ENCODE measurements at places on chromosomes 11 and 22.
A peak's percentile ranks its signal among the peaks of the same experiment; 100 is the strongest.

- no peak for DNase-seq
Observed at GRCh38 chr22:48949375-48950149, 878.1 kb downstream of the BRD1 start.

DNA sequence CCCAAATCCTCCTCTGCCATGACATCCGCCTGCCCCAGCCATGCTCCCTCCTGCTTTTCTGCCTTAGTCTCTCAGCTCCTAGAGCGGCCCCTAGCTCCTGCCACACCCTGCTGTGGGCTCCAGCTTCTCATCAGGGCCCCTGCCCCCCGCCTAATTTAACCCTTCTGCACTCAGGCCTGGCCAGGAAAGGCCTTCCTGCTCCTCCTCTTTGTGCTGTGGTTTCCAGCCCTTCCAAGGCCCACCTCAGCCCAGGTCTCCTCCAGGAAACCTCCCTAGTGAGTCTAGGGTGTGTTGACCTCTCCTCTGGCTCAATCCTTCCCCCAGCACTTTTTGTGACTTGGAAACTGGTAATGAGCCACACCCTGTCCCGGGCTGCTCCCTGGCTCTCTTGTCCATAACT is 11.3 kb downstream of the PTPN5 start:
- no peak for DNase-seq

DNA sequence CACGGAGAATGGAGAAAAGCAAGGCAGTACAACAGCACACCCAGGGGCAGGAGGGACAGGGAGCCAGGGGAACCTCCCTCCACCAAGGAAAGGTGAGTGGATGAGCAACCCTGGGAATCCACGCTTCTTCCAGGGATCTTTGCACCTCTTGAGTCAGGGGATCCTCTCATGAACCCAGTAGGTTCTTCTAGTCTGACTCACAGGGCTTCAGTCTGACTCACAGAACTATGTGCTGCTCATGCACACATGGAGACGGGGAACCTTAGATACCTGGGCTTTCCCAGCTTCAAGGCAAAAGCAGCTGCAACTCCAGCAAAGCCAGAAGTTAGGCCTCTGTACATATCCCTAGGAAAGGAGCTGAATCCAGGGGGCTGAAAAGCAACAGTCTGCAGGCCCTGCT is 1021.4 kb upstream of the TENM4 start:
- no peak for DNase-seq

DNA sequence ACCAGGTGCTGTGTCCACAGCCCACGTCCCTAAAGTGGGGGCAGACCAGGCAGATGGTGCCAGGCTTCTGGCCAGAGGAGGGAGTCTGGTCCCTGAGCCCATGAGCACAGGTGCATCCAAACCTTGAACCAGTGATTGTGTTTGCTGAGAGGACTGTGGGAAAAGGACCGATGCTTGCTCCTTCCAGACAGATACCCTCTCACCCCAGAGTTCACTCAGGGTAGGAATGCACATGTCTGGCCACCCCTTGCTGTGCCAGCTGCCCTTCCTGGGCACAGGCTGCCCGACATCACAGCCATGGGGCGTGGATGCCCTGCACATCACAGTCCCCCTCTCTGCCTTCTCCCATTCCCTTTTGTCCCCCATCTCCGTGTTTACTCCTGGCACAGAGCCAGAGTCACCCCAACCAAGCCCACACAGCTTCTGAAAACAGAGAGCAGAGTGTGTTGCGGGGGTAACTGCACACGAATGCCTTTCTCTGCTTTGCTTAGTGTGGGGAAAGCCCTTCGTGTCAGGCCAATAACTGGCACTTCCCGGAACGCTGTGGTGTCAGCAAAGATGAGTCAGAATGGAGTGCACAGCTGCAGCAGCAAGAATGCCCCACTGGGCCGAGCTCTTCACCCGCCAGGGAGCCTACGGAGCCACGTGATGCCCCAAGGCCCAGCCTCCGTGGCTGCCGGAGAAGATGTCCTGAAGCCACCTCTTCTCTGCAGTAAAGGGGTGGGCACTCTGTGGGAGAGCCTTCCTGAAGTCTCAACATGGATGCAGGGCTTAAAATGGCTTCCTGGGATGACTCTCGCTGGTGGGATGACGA is 7.6 kb downstream of the CARS1 start:
- DNase-seq: peak; percentile 95

GRCh38 chr11:2203440-2204259 is 32.0 kb upstream of the TH start:
- no peak for DNase-seq

- DNase-seq: no peak
Observed at GRCh38 chr22:24450610-24451009, 23.2 kb downstream of the ADORA2A start.

- peak; percentile 84 for DNase-seq
Observed at GRCh38 chr11:131763193-131763890, 392.9 kb downstream of the NTM start.

- DNase-seq: no peak
Observed at GRCh38 chr22:39622881-39623367, 52.4 kb downstream of the CACNA1I start.

- no peak for DNase-seq
Observed at GRCh38 chr22:32849501-32849900, 48.0 kb downstream of the TIMP3 start.

DNA sequence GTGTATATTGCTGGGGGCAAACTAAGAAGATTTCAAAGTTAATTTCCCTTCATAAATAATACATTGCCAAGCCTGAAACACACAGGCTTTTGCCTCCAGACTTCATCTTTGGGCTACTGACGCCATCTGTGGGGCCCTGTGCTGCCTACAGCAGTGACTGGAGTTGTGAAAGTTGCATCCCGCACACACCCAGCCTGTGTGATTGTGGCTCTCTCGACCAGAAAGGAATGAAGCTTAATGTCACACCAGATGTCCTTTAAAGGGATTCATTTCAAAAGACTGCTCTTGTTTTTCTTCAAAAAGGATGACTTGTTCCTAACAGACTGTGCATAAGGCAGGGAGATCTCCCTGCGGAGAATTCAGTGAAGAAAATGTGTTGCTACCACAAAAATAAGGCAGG is 210.5 kb downstream of the FAM181B start:
- DNase-seq: no peak

DNA sequence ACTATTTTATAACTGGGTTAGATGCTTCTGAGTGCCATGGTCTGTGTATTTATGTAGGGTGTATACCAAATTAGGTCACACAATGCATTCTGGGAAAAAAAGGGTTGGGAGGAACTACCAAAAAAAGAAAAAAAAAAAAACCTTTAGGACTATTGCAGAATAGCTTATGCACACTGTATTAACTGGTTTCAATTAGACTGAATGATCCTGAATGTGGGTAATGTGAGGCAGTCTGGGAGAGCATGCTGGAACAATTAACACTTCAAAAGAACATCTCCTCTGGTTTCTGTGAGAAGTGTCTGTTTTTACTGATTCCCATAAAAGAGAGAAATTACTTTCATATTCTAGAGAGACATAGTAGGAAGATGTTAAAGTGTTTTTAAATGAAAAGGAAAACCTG is 521.3 kb downstream of the DLG2 start:
- no peak for DNase-seq

DNA sequence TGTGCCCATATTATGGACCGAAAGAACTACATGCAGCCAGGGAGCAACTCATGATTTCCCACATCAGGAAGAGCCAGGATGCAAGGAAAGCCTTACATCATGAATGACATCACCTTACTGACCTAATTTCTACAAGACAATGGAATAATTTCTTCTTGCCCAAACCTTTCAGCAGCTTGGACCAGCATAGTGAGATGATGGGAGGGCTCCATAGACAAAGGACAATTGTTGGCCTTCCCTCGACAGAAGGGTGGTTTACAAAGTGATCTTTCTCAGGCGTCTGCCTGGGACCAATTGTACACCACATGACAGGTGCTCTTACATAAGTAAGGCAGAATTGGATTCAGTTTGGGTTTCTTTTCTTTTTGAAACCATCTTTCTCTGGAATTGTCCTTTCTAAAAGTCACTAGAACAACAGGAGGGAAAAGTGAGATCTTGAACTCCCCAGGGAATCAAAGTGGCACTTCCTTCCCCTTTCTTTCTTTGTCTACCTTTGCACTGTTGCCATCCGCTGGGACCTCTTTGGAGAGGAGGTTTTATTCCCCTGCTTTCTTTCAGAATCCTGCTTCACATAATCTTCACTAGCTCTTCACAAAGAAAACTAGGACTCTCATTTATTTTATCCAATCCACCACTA is 51.7 kb upstream of the PAK1 start:
- no peak for DNase-seq

DNA sequence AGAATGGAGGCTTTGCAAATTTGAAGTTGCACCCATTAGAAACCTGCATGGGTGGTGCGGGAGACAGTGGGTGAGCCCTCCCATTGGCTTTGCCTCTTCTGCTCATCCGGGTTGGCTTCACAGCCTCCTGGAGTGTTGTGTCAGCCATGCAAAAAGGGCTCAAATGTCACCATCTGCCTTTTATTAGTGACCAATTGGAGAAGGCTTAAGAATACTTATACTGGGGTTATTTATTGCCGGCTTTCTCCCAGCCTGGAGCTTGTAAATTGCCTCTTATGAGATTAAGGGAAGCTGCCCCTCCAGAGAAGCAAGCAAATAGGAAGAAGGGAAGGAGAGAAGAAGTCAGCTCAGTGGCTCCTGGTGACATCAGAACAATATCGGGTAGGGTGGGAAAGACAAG is 182.6 kb downstream of the ST3GAL4 start:
- no peak for DNase-seq

DNA sequence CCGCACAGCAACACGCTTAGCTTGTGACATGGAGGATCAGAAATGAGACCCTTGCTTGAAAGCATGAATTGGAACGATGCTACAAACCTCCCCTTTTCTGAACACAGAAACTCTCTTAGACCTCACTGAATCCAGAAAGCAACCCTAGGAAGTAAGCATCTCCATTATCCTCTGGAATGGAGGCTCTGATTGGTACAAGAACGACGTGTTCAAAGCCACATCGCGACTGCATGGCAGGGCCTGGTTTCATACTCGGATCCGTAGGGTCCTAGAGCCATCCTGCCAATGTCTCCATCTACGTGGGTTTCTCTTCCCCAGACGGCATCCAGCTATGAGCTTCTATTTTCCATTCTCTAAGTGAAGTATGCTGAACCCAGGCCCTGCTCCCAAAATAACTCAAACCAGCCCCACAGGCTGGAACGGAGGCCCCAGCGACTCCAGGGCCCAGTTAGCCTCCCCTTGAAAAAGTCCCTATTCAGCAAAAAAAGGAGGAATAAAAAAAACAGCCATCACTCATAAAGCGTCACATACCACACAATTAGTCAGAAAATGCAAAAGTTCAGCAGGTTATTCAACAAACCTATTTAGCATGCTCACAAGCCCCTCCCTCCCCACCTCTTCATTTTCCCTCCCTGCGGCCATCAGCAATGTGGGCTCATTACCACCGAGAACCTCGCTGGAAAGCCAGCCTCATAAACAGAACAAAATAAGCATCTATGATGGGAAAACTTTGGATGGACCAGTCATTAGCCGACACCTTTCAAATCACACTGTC is 7.1 kb upstream of the MN1 start:
- no peak for DNase-seq

GRCh38 chr11:6200975-6201374 is 2.0 kb downstream of the OR52W1 start:
- no peak for DNase-seq

GRCh38 chr11:112932593-112932992 is 28.6 kb upstream of the NCAM1 start:
- DNase-seq: no peak

DNA sequence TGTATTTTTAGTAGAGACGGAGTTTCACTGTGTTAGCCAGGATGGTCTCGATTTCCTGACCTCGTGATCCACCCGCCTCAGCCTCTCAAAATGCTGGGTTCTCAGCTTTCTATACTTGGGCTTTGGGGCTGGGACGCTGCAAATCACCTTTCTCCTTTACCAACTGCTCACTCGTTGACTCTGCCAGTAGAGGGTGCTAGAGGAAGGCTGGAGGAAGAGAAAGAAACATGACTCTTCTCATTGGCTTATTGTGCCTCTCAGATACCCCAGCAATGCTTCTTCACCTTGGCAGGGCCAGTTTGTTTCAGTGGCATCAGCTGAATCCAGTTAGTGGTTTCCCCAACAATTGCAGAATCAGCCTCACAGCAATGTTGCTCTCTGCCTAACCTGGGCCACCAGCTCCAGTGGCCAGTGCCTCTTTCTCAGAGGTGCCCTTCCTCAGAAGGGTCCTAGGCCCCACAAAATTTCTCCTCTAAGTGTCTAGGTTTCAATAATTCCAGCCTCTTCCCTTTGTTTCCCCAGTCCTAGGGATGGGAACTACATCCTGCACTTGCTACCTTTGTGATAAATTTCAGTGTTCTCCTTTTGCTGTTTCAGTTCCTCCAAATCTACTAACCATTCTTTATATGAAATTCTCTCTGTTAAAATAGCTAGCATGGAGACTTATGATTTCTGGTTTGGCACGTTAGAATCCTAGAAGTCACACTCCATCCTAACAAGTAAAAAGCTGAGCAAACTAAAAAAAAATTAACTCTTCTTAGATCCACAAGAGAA is 71.5 kb upstream of the VSTM5 start:
- DNase-seq: peak; percentile 52

- no peak for DNase-seq
Observed at GRCh38 chr11:23023319-23023718, 163.0 kb upstream of the CCDC179 start.

DNA sequence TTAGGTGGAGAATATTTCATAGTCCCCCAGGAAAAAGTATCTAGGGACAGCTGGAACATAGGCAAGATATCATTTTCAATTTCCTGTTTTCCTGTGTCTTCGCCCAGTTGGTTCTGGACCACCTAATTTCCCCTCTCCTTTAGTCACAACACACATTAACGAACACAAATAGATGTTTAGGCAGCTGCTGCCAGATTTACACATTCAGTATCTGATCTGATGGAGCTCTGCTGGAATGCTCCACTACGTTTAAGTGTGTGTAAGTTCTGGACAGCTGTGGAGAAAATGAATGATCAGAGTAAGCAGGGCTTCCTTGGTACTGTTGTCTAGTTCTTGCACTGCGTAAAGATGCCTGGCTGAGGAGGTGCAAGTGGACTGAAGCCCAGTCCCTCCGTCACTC is 36.1 kb upstream of the CLPB start:
- DNase-seq: no peak

- no peak for DNase-seq
Observed at GRCh38 chr22:48489551-48490499, 1337.8 kb downstream of the BRD1 start.

- DNase-seq: no peak
Observed at GRCh38 chr11:115452241-115452640, 52.0 kb downstream of the CADM1 start.

- DNase-seq: no peak
Observed at GRCh38 chr11:12674571-12674935, 332 bp downstream of the TEAD1 start.

Measured in stromal cell of bone marrow (primary cell).